ENCODE measurements at places on chromosomes 4 and X. TPM values are rescaled to one million over a fixed set of nuclear protein-coding genes. Genes with fewer than 3 reads are reported as not detected.

The FAM9B gene
- total RNA-seq = not detected

GRCh38 chr4:189083769-189084168 lies 856.9 kb upstream of the FRG1 start:
- no peak for DNase-seq

DNA sequence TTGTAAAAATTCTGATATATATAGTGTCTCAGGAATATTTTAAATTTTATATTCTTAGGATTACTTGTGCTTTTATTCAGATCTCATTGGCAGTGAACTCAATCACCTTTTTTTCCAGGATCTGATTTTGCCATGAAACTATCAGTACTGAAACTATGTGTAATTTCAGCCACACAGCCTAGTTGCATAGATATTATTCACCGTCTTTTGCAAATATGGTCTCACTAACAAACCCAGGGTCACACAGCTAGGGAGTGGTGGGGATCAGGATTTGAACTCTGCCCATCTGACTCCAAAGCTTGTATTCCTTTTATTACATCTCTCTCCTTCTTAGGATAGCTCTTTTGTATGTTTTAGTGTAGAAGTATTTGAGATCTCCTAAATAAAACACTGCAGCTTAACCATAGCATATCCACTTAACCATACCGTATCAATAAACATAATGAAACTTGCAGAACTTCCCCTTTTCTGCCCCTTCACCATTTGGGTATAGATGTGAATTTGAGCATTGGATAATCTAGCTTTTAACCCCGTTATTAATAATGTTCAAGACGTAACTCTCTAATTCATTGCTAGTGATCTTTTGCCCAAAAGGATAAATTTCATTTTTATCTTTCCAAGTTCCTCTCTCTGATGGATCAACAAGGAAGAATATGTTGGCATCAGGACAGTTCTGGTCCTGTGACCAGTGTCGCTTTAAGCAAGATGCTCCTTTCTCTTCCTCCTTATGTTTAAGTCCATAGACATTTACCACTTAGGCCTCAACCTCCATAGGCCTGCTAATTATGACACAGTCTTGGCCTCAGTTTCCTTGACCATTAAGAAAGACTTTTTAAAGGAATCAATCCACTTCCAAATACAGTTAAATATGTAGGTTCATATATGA lies 74.6 kb downstream of the RAPGEF2 start:
- DNase-seq = no peak

- DNase-seq = peak; percentile 56
Measured at GRCh38 chrX:30735839-30736238, 82.6 kb downstream of the GK start.

GRCh38 chr4:168641811-168642140 lies 144.9 kb downstream of the PALLD start:
- no peak for DNase-seq

DNA sequence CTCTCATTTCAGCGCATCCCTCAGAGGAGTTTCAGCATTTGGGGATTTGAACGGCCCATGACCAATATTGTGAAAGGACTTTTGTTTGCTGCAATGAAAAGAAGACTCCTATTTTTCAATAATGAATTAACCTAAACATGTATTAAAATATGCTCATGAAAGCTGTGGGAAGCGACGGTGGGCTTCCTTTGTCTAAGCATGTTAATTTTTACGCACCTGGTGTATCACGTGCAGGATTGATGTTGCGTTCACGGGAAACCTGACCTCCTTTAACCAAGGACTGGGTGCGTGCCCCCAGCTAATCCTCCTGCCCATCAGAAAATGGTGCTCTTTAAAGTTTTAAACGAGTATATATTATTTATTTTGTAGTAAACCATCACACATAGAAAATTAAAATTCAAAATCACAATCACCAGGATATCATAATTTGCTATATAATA lies 590 bp upstream of the CCDC110 start:
- no peak for DNase-seq

DNA sequence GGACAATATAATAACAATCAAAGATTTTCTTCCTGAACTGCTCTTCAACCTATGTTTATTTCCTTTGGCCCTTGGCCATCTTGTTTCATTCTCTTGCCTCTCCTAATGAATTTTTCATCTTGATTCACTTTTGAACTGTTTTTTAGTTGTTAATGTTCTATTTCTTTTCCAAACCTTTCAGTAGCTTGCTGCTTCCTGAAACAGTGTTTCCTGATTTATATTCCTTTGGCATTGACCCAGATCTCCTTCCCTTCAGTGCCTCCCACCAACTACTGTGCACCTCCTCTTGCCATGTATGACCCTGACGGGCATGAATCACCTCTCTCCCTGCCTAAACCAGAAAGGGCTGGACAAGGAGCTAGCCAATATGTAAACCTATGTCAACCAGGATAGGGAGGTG lies 25.6 kb upstream of the SPP1 start:
- DNase-seq = no peak

The AVPR2 gene
- 0.67 TPM for total RNA-seq

The WWC2 gene
- 40.4 TPM for total RNA-seq

DNA sequence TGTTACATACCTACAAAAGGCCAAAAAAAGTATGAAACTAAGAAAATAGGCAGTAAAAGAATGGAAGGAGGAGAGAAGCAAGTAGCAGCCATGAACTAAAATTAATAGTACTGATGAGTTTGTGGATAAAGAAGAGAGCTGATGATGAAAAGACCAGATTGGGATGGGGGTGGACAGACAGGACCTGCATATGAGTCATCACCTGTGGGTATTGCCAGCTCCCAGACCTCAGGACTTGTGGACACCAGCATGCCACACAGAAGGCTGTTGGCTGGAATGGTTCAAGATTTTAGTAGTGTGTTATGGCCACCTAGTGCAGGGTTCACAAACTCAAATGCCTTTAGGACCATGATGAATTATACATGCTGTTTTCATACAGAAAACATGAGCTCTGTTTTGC lies 58.9 kb downstream of the ARX start:
- DNase-seq = no peak

The PHF8 gene
- 87.1 TPM for total RNA-seq

The GPC3 gene
- 5.8 TPM for total RNA-seq

DNA sequence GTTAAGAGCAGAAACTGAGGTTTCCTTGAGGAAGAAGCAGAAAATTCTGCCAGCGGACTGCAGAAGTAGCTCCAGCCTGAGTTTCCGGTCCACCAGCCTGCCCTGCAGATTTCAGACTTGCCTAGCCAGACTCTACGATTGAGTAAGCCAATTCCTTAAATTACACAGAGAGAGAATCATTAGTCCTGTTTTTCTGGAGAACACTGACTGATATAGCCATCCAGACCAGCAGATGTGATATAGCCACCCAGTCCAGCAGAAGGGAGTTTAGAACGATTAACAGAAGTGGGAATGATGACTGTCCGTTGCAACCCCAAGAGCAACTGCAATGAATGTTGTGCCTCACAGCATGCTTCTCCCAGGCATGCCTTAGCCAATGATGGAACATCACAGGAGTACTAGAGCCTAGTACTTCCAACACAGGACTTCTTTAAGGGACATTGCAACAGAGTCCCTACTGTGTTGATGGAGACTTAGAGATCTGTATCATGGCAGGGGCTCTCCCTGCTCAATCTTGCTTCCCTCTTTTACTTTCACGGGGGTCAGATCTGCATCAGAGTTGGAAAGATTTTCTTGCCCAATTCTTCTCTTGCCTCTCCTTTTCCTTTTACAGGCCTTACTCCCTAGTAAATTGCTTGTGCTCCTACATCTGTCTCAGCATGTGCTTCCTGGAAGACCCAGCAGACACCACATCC lies 264.6 kb upstream of the CLNK start:
- no peak for DNase-seq

- DNase-seq = no peak
Measured at GRCh38 chr4:93633721-93634120, 194.8 kb upstream of the ATOH1 start.

- no peak for DNase-seq
Measured at GRCh38 chrX:152900937-152901445, 3.1 kb downstream of the ZNF185 start.

DNA sequence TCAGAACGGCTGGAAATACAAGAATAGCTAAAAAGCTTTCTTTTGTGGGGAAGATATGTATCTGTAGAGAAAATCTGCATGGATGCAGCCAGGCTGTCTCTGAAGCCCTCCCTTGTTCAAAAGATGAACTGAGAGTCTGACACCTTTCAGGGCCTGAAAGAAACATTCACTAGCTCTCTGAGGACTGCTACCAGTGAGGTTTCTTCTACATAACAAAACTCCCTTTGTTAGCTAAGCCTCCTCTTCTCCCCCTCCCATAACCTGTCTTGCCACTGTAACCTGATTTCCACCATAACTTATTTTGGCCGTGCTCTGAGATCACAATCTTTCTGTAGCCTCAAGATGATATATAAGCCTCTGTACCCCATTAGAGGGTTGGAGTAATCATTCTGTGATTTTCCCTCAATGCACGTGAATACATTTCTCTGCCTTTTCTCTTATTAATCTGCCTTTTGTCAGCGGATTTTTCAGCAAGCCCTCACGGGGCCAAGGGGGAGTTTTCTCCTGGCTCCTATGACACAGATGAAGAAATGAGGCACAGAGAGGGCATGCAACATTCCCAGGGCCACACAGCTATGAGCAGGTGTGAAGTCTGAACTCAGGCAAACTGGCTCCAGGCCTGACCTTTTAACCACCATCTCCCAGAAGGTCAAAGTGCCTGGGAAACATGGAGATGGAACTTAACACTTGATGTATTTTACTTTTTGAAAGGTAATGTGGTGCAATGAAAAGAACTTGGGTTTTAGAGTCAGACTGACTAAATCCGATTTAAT lies 161.6 kb upstream of the PRDX4 start:
- DNase-seq = no peak

DNA sequence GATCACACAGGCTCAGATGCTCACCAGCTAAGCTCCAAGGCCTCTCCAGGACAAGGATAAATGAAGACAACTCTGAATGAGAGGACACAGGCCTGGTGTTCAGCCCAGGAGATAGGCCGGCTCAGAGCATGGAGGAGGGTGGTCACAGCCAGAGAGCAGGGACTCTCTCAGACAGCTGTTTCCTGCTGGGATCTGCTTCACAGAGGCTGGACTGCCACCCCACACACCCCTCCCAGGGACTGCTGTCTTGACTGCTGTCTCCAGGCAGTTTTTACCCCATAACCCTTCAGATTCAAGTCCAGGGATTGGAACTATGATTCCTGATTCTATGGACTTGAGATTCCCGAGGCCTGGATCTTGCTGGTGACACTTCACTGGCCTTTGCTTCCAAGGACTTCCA lies 89.0 kb downstream of the SMIM20 start:
- no peak for DNase-seq

The USP17L29 gene
- total RNA-seq = not detected

The CRMP1 gene
- total RNA-seq = not detected

- no peak for DNase-seq
Measured at GRCh38 chr4:89834486-89835209, 2.3 kb downstream of the SNCA start.

DNA sequence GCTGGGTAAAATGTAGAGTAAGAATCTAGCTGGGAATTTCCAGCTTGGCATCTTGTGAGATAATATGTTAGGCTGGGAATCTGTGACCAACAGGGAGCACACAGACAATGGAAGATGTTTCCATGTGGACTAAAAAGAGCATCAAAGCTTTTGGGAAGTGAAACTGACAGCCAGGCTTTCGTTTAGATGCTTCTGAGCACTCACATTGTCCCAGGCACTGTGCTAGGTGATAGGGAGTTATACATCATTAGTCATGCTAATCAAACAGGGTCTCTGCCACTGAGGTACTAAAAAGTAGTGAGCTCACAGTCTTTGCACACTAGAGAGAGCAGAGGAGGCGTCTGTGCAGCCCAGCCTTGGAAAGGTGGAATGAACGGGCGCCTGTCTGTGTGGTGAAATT lies 101.9 kb upstream of the SCOC start:
- DNase-seq = no peak

DNA sequence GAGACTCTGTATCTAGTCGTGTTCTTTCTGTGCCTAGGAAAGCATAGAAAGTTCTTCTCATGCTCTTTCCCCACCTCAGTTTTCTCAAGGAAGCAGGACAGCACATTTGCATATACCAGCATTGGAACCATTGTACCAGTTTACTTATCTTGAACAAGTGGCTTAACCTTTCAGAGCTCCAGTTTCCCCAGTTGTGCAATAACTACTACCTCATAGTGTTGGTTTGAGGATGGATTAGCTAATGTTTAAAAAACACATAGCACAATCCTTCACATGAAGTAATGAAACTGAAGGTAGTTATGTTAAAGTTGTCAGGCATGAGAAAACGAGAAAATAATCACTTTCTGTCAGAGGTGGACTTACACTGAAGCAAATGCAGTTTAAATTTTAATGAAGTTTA lies 92.2 kb upstream of the H2AZ1 start:
- DNase-seq = no peak

The TAF7L gene
- not detected for total RNA-seq

GRCh38 chr4:875818-876423 lies 50.0 kb upstream of the CPLX1 start:
- no peak for DNase-seq

DNA sequence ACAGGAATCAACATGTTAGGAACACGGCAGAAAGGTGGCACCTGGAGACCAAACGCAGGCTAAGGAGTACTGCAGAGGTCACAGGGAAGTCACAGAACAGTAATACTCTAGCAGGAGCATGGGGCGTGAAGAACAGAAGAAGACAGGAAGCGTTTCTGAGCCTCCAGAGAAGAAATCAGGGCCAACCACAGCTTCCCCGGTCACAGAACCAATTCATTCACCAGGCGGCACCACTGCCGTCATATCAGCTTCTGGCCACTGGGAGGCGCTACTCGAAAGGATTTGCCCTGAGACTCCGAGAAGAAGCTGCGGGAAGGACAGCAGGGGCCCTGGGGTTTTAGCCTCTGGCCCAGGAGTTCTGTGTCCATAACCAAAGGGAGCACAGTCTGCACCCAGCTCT lies 78.0 kb upstream of the DRD5 start:
- peak; percentile 83 for DNase-seq

The NSG1 gene
- 2.8 TPM for total RNA-seq

- no peak for DNase-seq
Measured at GRCh38 chrX:11953615-11954014, 184.7 kb upstream of the FRMPD4 start.

DNA sequence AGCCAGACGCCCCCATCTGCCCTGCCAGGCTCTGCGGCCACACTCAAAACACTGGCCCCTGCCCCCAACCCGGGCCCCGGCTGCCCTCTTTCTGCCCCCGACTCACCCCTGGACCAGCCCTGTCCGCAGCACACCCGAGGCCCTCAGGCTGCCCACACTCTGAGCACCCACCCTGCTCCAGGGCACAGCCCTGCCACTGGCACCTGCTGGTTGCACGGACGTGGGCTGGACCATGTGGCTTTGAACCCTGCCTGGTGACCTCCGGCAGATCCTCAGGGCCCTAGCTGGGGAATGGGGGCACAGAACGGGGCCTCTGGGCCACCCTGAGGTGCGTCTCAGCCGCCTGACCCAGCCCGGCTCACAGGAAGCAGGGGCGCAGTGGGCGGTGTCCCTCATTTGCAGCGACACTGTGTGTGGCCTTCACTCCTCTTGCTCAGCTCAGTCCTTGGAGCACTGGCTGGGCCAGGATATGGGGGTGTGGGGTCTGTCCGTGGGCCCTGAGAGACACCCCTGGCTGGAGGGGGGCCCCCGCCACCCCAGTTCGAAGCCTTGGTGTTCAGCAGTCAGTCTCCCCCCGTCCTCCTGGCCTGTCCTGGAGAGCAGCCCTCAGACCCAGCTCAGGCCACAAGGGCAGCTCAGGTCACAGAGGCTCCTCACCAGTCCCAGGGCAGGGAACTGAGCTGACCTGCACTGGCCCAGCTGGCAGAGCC lies 73.2 kb downstream of the FAM53A start:
- no peak for DNase-seq

- no peak for DNase-seq
Measured at GRCh38 chr4:172751550-172751949, 417.1 kb upstream of the GALNT7 start.

Measured in Peyer's patch (tissue), 4 donors.